ENCODE measurements at places on chromosomes 16 and 17. TPM values are rescaled to one million over a fixed set of nuclear protein-coding genes. Genes with fewer than 3 reads are reported as not detected.

- peak; percentile 84 for DNase-seq
Measured at GRCh38 chr16:10906914-10907756, 30.1 kb downstream of the CIITA start.

The TBX6 gene
- 1.4 TPM for total RNA-seq

The HOXB7 gene
- 1.2 TPM for total RNA-seq

The SDK2 gene
- total RNA-seq, result 2.3 TPM

DNA sequence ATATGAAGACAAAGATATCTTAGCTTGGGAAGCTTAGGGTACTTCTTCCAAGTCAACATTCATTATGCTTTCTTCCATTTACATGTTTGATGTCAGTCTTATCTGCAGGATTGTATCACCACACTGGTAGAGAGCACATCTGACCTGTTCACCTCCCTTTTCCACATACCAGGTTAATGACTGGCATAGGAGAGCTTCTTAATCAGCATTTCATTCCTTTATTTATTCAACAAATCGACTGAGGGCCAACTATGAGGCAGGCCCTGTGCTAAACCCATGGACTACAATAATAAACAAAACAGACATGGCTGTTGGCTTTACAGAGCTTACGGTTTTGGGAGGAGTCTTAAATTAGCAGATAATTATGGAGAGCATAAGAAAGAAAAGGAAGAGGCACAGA is 378.1 kb upstream of the CDH11 start:
- no peak for DNase-seq

The HOXB1 gene
- not detected for total RNA-seq

DNA sequence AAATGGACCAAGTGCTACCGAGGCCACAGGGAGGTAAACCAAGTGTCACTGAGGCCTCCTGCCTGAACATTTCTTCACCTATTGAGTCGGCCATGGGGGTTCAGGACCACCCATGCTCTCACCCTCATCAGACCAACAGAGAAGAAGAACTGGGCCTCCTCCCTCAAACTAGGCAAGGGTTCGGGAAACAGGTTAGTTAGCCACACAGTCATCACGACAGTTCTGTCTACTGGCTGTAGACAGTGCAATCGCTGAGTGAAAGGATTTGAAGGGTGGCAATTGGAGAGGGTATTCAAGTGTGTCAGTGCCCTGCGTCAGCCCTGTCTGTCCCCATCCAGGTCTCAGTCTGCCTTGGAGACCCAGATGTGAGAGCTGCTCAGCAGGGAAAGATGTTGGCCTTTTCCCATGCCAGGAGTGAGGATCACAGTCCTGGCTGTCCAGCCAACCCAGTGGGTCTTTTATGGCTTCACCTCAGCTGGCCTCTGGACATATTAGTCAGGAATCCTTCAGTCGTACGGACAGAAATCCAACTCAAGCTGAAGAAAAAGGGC is 19.9 kb downstream of the TBX2 start:
- no peak for DNase-seq

GRCh38 chr16:14364386-14365199 is 265.5 kb downstream of the PARN start:
- DNase-seq, result peak; percentile 73

DNA sequence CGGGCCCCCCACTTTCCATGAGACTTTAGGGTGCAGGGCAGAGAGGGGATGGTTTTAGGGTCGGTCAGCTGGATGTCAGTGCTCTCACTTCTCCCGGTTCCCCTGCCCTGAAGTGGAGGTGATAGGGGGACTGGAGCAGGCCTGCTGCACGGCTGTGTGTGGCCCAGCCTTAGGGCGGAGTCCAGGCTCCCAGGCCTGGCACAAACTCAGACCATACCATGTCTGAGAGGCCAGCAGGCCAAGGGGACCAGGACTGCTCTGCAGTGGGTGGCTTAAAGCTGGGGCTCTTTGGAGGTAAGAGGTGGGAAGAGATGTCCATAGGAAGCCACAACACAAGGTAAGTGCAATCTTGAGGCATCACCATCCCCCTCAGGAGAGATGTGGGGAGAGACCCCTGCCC is 8.3 kb downstream of the TFAP4 start:
- no peak for DNase-seq

DNA sequence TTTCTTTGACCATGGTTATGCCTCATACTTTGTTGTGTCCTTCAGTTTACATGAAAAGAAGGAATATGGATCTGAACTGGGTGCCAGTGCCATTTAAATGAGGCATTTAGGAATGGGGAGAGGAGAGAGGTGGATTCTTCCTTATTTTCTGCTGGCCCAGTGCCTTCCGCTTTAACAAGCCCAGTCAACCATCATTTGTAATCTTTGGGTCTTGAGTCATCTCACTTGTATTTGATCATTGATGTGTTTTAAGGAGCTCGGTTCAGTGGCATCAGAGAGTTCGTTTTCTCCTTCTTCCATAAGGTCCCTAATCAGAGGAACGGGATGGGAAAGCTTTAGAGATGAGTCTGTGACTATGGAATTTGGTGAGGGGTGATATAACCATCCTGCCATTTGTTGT is 334.9 kb downstream of the WWOX start:
- DNase-seq, result no peak

The KRTAP4-4 gene
- not detected for total RNA-seq

GRCh38 chr17:65154770-65155589 is 17.8 kb downstream of the RGS9 start:
- DNase-seq, result no peak

Measured in upper lobe of right lung (tissue), 1 donor.